ENCODE measurements at places on chromosomes 5 and 9.

DNA sequence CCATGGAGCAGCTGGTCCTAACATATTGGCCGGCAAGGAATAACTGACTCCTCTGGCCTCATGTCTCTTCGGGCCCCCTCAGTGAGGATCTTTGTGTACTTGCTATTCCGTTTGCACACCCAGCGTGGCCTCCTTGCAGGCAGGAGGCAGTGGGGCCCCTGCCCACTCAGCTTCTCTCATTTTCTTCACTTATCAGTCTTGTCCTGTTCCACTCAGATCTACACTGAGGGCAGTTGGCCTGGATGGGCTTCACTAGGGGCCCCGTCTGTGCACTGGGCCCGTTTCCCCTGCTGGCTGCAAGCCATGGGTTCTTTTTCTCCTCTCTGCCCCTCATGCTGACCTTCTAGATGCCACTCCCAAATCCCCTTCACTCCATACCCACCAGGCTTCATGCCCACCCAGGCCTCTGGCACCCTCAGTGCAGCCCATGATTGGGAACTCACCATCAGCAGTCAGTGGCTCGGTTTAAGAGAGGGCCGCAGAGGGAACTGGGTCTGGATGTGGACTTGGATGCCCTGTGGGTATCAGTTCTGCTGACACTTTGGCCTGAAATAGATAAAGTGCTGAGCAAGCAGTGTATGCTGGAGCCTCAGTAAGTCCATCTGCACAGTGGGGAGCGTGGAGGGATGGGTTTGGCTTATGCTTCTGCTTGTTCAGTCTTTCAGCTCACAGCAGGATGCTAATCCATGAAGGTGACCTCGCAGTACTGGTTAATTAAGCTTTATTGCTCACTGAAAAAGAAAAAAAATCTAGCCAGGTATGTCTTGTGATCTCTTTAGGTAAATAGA, 57.9 kb downstream of the ERBIN start:
- no peak for DNase-seq

DNA sequence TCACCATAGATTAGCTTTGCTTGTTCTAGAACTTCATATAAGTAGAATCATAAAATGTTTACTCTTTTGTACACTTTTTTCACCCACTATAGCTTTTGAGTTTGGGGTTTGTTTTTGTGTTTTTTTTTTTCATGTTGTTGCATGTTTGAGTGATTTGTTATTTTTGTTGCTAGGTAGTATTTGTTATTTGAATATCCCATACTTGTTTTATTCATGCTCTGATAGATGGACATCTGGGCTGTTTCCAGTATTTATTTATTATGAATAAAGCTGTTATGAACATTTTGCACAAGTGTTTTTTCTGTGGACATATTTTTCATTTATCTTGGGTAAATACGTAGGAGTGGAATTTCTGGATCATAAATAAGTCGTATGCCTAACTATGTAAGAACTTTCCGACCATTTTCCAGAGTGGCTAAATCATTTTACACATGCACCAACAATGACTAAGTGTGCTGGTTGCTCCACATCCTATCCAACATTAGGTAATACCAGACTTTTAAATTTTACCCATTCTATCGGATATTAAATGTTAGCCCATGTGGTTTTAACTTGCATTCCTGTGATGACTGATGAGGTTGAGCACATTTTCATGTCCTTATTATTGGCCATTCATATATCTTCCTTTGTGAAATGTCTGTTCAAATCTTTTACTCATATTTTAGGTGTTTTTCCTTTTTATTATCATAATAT, 69.1 kb upstream of the NR4A3 start:
- no peak for DNase-seq

DNA sequence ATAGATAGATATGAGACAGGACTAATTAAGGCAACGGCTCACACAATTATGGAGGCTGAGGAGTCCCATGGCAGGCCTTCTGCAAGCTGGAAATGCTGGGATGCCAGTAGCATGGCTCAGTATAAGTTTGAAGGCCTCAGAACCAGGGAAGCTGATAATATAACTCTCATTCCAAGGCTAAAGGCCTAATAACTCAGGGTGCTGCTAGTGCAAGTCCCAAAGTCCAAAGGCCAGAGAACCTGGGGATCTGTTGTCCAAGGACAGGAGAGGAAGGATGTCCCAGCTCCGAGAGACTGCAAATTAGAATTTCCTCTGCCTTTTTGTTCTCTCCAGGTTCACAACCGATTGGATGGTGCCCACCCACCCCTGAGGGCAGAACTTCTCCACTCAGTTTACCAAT, 114.5 kb downstream of the SV2C start:
- DNase-seq, result no peak

GRCh38 chr5:68134669-68135313, 80.8 kb upstream of the PIK3R1 start:
- no peak for DNase-seq

DNA sequence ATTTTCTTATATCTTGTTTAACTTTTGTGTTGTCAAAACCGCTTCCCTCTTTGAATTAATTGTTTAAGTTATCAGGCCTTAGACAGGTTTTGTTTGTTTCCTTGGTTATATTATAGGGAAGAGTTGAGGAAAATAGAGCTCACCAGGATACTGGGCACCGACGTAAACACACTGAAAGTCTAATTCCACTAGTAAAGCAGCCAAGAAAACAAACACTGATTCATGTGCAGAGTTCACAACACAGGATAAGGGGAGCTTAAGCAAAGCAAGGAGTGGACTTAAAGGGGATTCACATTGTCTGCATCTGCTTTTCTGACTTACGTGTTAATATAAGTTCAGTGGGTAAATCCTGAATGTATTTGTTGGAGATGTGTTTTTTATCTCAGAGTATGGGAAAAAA, 139.0 kb upstream of the CDH6 start:
- DNase-seq, result no peak

DNA sequence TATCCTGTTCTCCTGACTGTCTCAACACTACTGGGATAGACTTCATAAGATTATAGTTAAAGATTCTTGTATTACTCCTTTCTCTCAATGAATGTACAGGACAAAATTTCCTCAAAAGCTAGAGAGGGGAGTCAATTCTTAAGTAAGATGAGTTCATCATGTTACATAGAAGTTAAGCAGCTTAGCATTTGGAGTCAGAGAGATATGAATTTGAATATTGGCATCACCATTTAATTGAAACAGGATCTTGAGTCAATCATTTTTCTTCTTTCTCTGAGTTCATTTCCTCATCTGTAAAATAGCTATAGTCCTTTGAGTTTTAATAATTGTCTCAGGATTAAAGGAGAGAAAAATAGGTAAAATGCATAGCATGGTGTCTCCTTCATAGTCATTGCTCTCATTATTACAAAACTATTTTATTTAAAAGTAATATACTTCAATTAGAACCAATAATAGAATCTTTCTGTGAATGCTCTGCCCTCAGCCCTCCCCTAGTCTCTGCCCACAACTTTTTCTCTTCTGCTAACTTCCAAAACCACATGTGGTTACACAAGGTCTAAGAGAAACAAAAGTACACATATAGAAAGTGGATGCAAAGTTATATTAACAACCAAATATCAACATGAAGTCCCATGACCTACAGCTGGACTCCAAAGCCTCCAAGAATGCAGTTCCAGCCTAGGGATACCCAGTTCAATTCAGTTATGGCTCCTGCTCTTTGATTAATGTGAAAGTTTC, 265.6 kb downstream of the TLE1 start:
- DNase-seq, result no peak

- DNase-seq, result no peak
Measured at GRCh38 chr5:62465985-62466925, 53.7 kb downstream of the IPO11 start.

- DNase-seq, result no peak
Measured at GRCh38 chr9:123232332-123232731, 36.1 kb downstream of the STRBP start.

DNA sequence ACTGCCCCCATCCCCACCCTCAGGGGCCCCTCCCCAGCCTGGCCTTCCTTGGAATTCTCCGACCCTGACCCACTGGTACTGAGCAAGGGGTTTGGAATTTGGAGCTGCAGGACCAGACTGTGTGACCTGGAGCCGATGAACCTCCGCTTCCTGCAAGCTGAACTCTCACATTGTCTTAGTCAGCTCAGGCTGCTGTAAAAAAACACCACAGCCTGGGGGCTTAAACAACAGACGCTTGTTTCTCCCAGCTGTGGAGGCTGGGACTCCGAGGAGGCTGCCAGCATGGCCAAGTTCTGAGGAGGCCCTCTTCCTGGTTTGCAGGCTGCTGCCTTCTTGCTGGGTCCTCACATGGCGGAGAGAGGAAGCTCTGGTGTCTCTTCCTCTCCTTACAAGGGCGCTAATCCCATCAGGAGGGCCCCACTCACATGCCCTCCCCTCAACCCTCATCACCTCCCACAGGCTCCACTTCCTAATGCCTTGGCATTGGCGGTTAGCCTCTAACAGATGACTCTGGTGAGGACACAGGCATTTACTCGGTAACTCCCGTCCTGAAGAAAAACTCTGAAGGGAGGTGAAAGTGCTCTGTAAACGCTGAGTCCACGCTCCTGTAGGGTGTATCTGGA, 42.4 kb downstream of the C5orf15 start:
- no peak for DNase-seq

- no peak for DNase-seq
Measured at GRCh38 chr5:73321757-73322436, 126.7 kb downstream of the FOXD1 start.

GRCh38 chr9:138105561-138106505, 228.3 kb downstream of the CACNA1B start:
- no peak for DNase-seq

DNA sequence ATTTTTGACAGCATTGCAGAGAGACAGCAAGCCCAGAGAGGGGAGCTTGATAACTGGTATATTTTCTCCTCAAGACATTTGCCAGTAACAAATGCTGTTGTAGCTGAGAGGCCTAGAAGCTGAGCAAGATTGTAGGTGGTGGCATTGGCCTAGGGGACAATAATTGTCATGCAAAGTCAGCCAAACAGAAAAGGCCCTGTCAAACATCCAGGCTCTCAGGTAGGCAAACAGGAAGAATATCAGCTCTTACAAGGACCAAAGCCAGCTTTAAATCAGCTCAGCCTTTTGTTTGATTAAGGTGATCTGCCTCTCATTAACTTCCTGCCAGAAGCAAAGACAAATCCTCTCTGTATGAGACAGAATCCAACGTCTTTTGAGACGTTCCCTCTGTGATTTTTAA, 29.7 kb upstream of the BARX1 start:
- no peak for DNase-seq

- DNase-seq, result no peak
Measured at GRCh38 chr5:173944511-173944910, 44.5 kb upstream of the C5orf47 start.

GRCh38 chr5:83764101-83764500, 43.4 kb upstream of the HAPLN1 start:
- DNase-seq, result no peak

DNA sequence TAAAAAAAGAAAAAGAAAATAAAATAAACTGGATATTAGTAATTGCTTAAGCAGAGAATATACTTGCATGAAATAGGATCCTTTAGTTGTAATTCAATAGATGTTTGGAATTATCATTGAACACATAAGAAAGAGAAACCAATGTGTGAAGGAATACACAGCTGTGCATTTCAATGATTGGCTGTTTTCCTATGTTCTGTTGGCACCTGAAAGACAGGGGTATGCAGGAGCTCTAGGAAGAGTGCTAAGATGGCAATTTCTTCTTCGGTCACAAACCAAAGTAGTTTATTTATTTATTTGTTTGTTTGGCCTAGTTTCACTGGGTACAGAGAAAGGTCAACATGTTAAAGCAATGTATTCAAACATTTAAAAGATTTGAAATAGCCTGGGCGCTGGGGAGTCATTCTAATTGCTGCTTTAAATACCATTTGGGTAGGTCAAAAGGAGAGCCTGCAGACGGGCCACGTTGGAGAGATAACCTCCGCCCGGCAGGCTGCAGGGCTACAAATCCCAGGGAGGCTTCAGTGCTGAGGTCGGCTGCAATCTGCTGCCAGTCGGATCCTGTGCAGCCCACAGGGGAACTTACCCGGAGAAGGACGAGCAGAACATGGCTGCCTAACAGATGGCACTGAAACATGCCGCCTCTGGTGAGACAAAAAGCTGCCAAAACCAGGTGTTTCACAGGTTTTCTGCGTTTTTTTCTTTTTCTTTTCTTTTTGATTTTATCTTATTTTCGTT, 154.2 kb upstream of the TYRP1 start:
- DNase-seq, result no peak

DNA sequence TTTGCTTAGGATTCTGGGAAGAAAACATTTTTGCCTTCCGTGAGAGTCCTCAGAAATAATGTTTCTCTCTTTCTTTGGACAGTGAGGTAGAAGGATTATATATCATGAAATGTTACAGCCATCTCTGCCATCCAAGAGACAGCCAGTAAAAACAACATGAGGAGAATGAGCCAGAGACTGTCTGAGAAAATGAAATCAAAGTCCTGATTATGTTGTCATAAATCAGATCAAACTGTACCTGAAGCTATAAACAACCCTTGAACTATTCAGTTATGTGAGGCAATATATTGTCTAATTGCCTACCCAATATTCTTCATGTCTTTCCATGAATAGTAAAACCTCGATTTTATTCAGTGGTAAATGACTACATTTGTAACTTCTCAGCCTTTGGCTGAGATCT, 9.2 kb upstream of the HTR4 start:
- DNase-seq, result no peak

DNA sequence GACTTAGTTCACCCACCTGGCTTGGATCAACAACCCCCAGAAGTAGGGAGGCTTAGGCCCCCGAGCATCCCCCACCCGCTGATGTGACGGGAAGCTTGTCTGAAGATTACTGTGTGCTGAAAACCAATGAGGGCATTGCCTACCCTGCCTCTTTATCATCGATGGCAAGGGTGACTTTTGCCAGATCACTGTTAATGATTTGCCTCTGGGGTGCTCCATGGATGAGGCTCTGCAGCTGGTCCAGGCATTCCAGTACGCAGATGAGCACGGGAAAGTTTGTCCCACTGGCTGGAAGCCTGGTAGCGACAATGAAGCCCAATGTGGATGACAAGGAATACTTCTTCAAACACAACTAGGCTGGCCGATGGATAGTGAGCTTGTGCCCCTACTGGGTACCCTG, 22.0 kb downstream of the RUFY1 start:
- DNase-seq, result no peak

- no peak for DNase-seq
Measured at GRCh38 chr5:176697267-176697933, 50.1 kb downstream of the TSPAN17 start.

DNA sequence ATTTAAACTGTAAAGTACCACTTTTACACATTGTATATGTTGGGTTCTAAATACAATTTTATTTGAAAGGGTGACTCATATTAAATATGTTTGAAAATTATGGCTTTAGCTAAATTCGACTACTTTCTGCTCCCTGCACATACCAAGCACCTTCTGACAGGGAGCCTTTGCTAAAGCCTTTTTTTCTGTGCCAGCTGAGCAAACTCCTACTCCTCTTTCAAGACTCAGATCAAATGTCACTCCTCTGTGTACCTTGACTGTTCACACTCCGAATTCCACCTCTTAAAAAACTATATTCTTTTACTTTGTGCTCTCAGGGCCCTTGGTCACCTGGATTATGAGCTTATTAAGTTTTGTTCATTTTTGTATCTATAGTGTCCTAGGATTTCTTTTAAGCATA, 6.5 kb upstream of the OXCT1 start:
- no peak for DNase-seq
